ENCODE measurements at places on chromosomes 12 and 14.

DNA sequence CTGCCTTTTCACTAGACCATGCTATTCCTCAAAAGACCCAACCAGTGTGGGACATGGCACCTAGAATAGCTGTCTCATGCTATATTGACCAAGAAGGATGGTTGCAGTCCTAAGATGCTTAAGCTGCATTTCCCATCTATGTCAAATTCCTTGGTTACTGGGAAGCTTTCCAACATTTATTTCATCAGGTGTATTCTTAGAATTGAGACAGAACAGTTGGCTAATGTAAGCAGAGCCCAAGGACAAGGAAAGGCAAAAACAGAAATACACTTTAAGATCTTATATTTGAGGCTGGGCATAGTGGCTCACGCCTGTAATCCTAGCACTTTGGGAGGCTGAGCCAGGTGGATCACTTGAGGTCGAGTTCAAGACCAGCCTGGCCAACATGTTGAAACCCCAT, 24.7 kb downstream of the ARG2 start:
- DNase-seq, result no peak

- DNase-seq, result no peak
Observed at GRCh38 chr12:92369636-92370035, 224.0 kb upstream of the BTG1 start.

GRCh38 chr12:109452489-109452888, 24.6 kb downstream of the KCTD10 start:
- DNase-seq, result no peak

DNA sequence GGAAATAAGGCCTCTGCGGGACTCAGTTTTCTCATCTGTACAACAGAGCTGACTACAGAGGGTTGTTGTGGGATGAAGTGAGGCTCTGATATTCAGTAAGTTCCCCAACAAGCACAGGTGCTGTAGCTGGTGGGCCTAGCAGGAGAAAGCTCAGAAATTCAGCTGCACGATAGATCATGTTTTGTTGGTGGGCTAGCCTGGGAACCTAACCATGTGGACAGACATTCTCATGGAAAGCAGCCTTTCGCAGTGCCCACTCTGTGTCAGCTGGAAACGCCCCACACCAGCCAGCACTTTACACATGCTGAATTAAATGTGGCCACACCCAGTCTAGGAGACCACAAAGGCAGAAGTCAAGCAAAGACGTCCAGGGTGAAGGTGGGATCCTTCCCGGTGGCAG, 16.1 kb downstream of the PITPNM2 start:
- no peak for DNase-seq

GRCh38 chr12:108564724-108565123, 2.3 kb downstream of the ISCU start:
- no peak for DNase-seq
